NCI-H226 (cell line): ENCODE measurements at places on chromosomes 4 and X.
A peak's percentile ranks its signal among the peaks of the same experiment; 100 is the strongest.

DNA sequence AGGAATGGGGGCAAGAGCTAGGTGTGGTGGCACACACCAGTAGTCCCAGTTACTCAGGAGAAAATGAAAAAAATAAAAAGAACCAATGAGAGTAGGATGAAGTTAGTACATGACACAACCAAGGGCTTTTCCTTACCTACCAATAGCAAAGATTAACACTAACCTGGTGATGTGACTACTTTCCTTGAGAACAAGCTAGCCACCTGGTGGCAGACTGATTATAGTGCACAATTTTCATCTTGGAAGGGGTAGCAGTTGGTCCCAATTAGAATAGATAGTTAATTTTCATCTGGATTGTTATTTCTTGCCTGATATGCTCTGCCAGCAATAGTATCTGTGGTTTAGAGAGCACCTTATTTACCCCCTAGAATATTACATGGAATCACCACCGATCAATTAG, 1216.8 kb upstream of the PABPC4L start:
- no peak for DNase-seq

- no peak for DNase-seq
These were observed 197.6 kb downstream of the ANTXR2 start for GRCh38 chr4:79875344-79875899.

- no peak for DNase-seq
These were observed 15.6 kb downstream of the ALPK1 start for GRCh38 chr4:112312610-112313239.

- DNase-seq, result no peak
These were observed 150.0 kb downstream of the PDE5A start for GRCh38 chr4:119478446-119479179.

- DNase-seq, result no peak
These were observed 91.9 kb downstream of the DHRSX start for GRCh38 chrX:2408856-2409255.

GRCh38 chr4:183140911-183141320, 41.9 kb downstream of the WWC2 start:
- DNase-seq, result peak; percentile 55

DNA sequence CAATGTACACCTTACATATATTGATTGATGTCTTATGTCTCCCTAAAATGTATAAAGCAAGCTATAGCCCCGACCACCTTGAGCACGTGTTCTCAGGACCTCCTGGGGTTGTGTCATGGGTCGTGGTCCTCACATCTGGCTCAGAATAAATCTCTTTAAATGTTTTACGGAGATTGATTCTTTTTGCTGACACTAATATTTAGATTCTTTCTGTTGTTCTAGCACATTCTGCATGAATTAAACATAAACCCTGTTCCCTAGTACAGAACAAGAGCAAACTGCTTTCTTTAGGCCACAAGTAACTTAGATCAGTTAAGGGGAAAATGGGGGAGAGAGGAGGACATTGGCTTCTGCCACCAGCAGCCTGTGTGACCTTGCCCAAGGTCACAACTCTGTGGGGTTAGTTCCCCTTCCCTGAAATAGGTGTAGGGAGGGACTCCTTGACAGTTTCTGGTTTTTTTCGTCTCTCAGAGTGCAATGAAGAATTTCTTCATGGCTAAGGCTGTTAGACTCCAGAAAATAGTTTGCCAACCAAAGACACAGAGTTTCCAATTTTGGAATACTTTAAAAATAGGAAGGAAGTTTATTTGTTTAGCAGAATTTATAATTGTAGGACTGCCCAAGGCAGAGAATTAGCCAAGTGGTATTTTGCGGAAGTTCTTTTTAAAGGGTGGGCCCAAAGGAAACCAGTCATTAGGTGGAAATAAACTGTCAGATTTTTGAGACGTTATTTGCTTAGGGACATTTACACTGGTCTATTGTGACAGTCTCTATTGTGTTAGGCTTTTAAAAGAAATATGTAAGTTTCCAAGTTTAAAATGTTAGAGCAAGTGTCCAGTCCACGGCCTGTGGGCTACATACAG, 29.4 kb downstream of the PTTG2 start:
- DNase-seq, result no peak

DNA sequence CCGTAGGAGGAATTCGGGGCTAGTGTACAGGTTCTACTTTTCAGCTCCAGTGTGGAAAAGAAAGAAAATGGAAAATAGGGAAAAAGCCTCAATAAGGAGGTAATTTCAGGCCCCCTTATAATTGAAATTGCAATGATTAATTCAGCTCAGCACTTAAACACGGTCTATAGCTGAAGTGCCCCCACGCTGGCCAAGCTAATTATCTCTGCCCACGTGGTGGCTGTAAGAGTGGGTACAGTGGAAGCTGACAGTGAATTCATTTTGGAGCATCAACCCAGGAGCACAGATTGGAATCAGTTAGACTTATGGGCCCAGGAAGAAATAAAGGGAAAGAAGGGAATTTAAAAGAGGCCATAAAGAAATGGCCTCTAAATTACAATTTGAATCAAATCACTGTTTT, 631.1 kb upstream of the CPEB2 start:
- no peak for DNase-seq

DNA sequence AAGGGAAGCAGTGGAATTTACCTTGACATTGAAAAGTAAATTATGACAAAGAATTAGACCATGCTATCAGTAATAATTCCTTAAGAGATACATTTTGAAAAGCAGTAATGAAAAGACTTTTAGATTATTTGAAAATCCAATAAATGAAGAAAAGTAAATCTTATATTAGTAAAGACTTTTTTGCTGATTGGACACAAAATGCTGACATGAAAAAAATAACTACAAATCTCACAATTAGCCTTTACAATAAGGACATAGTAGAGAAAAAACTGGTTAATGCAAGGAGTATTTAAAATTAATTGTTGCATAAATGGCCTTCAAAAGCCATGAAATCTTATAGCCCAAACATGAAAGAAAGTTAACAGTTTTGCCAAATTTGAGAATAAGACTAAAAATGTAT, 446.1 kb upstream of the FAM241A start:
- no peak for DNase-seq

GRCh38 chr4:144646523-144647094, 653 bp downstream of the HHIP start:
- DNase-seq, result no peak

- DNase-seq, result peak; percentile 42
These were observed 95.2 kb upstream of the NAP1L5 start for GRCh38 chr4:88792821-88793220.

DNA sequence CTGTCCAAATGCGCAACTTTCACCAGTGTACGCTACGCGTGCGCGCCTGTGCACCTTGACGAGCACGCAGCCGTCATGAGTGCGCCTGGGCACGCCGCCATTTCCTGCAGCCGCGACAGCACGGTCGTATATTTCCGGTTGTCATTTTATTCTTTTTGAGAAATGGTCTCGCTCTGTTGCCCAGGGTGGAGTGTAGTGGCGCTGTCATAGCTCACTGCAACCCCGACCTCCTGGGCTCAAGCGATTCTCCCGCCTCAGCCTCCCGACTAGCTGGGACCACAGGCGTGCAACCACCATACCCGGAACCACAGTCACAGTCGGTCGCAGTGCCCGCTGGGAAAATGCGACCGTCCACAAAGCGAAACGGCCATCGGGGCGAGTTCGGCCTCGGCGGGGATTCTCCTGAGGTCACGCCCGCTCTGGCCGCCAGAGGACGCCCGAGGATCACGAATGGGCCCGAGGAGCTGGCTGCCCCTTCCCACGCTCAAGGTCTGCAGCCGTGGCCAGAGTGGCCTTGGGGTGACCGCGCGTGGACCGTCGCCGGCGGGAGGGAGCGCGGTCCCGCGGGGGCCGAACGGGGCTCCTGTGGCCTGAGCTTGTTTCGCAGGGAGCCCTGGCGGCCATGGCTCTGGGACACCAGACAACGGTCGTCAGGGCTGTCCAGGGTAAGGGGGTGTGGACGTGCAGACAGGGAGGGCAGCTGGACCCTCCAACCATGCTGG, 23.7 kb upstream of the PNMA3 start:
- no peak for DNase-seq

DNA sequence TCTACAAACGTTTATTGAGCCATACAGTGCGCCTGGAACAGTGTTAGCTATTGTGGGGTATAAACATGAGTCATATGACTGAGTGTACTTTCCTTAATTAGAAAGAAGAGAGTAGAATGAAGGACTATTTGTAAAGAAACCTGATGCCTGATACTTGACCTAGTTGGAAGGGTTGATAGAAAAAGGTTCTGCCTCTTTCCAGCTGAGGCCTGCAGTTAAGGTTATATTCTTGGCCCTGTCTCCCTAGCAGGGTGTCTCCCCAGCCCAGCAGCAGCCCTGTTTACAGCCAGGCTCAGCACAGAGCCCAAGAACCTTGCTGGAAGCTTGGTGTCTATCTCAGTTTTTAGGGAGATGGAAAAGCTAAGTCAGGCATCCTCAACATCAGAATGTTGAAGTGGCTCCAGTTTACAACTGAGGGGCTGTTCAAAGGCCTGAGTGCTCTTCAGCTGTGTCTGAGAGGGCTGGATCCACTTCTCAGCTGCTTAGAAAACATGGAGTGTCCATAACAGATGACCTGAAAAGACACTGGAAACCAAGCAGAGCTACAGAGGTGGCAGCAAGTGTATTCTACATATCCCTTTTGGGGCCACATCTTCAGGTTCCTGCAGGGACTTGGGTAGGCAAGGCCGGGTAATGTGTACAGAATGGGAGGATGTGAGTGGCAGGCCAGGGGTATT, 21.6 kb downstream of the NYX start:
- DNase-seq, result no peak

- no peak for DNase-seq
These were observed at the start of gene DCX for GRCh38 chrX:111411983-111412382. TSS of gene DCX (minus strand) at chrX:111412192. CDS start at chrX:111410398, 1,794 bp downstream.

DNA sequence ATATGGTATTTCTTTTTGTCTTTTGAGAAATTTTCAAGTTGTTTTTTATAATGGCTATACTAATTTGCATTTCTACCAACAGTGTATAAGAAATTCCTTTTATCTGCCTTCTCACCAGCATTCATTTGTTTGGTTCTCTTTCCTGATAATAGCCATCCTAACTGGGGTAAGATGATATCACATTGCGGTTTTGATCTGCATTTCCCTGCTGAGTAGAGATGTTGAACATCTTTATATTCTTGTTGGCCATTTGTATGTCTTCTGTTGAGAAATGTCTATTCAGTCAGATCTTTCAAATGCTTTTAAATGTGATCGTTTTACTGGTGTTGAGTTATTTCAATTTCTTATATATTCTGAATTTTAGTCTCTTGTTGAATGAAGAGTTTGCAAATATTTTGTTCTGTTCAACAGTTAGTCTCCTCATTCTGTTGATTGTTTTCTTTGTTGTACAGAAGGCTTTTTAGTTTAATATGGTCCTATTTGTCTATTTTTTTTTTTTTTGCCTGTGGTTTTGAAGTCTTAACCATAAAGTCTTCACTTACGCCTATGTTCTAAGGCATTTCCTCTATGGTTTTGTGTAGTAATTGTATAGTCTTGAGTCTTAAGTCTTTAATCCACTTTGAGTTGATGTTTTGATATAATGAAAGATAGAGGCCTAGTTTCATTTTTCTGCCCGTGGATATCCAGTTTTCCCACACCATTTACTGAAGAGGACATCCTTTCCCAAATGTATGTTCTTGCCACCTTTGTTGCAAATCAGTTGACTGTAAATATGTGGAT, 1566.9 kb downstream of the STIM2 start:
- no peak for DNase-seq

- no peak for DNase-seq
These were observed 124.2 kb upstream of the KCNIP4 start for GRCh38 chr4:22072726-22073125.

- DNase-seq, result no peak
These were observed 54.7 kb downstream of the SHROOM3 start for GRCh38 chr4:76489686-76490161.

- DNase-seq, result no peak
These were observed 136.5 kb downstream of the NR3C2 start for GRCh38 chr4:148305751-148306150.

DNA sequence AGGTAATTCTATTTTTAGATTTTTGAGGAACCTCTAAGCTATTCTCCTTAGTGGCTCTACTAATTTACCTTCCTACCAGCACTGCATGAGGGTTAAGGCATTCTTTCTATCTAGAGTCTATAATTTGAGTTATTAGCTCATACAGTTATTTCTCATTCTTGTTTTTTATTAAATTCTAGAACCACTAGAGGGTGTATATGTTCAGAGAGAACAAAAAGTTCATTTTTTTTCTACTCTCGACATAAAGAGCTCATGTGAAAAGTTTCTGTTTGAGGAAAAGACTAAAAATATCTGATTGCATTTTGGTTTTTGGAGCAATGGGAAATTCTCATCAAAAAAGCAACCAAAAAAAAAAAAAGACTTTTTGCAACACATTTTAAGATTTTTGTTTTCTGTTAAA, 57.0 kb upstream of the LRAT start:
- no peak for DNase-seq

DNA sequence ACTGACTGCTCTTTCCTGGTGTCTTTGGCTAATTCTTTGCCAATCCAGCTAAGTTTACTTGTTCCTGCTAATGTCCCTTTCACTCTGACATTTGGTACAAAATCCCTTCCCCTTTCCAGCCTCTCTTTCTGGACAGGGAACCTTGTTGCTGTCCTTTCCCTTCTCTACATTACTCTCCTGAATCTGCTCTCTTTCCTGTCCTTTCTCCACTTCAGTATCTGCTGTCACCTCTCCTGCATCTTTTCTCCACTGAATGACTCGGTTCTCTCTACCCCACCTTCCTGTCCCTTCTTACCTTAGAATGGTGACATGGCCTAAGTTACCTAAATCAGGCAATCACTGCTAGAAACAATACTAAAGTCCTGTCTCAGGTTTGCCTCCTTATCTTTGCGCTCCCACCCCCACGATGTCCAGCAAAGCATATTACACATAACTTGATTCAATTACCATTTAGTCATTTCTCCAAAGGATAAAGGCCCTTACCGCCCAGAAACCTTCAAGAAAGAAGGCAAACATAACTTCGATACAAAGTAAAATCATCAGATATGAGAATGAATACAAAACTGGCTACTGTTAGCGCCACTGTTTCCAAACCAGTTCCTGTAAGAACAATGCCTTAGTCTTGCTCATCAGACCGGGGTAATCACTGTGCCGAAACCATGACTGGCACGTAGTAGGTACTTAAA, 890 bp downstream of the BOD1L1 start:
- DNase-seq, result no peak

GRCh38 chrX:100658941-100659381, 15.0 kb downstream of the SRPX2 start:
- DNase-seq, result no peak

GRCh38 chr4:87975466-87975865, at the start of gene SPP1:
TSS of gene SPP1 (plus strand) at chr4:87975714. CDS start at chr4:87976896, 1,182 bp downstream.
- no peak for DNase-seq
